ENCODE measurements at places on chromosomes 16 and 17.
A peak's percentile ranks its signal among the peaks of the same experiment; 100 is the strongest.

- DNase-seq: no peak
Measured at GRCh38 chr17:33046361-33047255, 55.0 kb downstream of the SPACA3 start.

GRCh38 chr17:36777118-36777517 is 160.2 kb upstream of the LHX1 start:
- DNase-seq: peak; percentile 41

DNA sequence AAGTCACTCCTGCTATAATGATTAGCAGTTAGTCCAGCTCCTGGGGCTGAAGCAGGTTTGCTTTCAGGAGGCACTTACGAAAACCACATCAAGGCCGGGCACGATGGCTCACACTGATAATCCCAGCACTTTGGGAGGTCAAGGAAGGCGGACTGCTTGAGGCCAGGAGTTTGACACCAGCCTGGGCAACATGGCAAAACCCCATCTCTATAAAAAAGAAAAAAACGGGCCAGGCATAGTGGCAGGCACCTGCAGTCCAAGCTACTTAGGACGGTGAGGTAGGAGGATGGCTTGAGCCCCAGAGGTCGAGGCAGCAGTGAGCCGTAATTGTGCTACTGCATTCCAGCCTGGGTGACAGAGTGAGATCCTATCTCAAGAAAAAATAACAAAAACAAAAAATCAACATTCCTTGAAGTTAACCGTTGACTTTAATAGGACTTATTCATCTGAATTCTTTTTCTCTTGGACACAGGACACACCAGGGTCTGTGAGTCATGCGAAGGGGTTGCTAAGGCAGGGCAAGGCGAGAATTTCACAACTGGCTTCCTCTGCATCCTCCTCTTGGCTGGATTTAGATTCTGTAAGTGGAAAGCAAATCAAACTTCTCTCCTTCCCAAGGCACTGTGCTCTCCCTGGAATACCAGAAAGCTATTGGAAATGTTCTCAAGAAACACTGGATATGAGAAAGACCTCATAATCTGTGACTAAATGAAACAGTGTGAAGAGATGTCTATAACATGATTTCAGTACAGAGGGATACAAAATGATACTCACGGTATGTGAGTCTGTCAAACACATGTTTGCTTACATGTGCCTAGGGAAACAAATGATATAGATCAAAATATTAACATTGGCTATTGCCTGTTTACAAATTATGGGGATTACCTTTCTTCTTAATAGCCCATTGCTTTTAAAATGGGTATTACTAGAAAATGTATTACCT is 99.5 kb downstream of the SYCE1L start:
- peak; percentile 39 for DNase-seq

DNA sequence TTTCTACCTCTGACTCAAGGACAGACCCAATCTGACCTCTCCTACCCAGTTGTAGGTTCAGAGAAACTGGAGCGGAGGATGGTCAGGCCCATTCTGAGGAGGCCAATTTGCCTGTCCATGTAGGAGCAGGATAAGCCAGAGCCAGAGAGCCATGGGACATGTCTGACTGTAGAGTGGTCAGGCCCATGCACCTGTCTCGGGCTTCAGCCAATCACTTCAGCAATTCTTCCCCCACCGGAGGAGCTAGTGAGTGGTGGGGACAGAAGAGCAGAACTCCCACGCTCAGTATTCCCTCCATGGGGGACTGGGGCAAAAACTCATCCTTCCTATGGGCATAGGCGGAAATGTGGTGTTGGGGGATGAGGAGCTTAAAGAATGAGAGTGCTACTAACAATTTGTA is 14.3 kb downstream of the DCAF7 start:
- no peak for DNase-seq

DNA sequence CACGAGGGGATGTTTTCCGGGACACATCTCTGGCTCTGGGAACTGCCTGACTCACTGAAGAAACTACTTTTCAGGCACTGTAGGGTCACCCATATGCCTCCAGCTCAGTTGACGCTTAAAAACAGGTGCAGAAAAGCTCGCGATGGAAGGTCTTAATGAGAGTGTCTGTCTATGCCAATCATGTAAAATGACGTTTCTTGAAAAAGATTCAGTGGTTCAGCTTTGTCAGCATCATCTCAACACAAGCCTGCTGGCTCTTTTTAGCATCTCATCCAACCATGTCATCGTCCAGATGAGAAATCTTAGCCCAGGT is 27.5 kb downstream of the OR1D5 start:
- DNase-seq: no peak

DNA sequence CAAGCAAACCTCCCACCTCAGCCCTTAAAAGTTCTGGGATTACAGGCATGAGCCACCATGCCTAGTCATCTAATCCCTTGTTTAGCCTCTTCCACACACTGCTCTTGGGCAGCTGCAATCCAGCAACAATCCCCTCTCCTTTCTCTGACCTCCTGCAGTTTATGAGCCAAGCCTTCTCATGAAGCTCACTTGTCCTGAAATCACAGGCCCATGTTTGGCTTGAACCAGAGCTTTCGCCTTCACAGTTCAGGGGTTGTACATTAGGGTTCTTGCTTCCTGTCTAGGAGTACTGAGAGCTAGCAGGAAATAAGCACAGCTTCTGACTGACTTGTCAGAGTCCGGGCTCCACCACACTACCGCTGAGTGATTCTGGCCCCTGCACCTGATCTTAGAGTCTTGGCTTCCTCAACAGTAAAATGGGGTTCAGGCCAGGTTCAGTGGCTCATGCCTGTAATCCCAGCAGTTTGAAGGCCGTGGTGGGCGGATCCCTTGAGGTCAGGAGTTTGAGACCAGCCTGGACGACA is 16.3 kb downstream of the ERAL1 start:
- no peak for DNase-seq

GRCh38 chr17:47230864-47231263 is 21.7 kb downstream of the MYL4 start:
- DNase-seq: no peak

GRCh38 chr17:77441130-77441920 is 300.6 kb downstream of the SEC14L1 start:
- DNase-seq: peak; percentile 96

GRCh38 chr17:48553826-48554225 is 8.9 kb upstream of the HOXB2 start:
- no peak for DNase-seq

- no peak for DNase-seq
Measured at GRCh38 chr16:49120631-49121030, 161.0 kb downstream of the CBLN1 start.
